Hippocampal formation (tissue), 2 donors: ENCODE measurements at places on chromosomes 2 and 18.

- no peak for DNase-seq
Measured at GRCh38 chr2:67834482-67834881, 228.3 kb downstream of the C1D start.

- no peak for DNase-seq
Measured at GRCh38 chr2:43119303-43119702, 107.1 kb downstream of the ZFP36L2 start.

DNA sequence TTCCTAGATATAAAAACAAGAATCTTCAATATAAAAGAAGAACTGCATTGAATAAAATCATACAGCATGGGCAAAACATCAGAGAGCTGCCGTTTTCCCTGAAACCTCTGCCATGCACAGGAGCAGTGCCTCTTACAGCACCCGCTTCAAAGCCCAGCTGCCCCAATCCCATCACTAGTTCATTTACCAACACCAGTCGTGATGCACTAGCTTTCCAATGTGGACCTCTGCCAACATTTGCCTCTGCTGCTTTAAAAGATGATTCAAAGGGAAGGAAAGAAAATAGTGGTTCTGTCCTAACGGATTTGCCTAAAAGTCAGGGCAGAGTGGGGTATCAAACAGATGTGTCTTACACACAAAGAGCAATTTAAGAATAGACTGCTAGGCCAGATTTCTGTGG lies 43.4 kb upstream of the AP1S3 start:
- DNase-seq: no peak

DNA sequence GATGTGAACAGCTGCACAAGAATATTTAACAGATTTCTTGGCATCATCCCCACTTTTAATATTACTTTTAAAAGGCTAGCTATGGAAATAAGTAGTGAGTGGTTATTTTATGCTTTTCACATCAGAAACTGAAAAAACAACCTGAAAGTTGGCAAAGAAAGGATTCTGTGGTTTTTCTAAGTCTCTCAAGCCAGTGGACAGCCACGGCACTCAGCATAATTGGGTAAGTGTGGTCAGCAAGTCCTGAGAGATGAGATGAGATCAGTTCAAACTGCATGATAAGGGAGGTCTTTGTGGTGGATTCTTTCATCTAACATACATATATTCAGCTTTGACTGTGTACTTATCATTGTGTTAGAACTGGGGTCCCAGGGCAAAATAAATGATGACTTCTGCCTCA lies 105.2 kb downstream of the LYPD6B start:
- no peak for DNase-seq
